Large intestine (tissue), 12 donors: ENCODE measurements at places on chromosomes 12 and 14. TPM values are rescaled to one million over a fixed set of nuclear protein-coding genes. Genes with fewer than 3 reads are reported as not detected.

NDUFA12 gene
- 106 TPM for polyA plus RNA-seq

NYNRIN gene
- polyA plus RNA-seq: 54.4 TPM

SPTSSA gene
- 27.2 TPM for polyA plus RNA-seq

ATL1 gene
- polyA plus RNA-seq: 13.2 TPM

KERA gene
- polyA plus RNA-seq: 0.22 TPM

- no peak for DNase-seq
These were observed 5.0 kb downstream of the KRT76 start for GRCh38 chr12:52772188-52772587.

DNA sequence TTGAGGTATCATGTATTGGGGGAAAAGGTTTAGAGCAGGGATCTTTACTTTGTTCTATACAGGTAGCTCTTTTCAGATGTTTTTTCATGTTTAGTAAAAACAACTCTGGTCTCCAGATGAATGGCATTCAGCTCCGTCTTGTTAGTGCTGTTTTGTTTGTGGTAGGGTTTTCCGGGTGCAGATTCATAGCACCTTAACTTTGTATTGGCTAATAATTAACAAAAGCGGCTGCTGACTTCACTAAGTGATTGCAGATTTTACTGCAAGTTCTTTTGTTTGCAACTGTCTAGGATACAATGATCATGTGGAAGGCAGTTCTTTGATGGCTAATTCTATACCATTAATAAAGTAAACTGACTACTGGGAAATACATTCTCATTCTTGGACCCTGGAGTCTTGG is 32.2 kb upstream of the BHLHE41 start:
- DNase-seq: peak; percentile 60

GRCh38 chr14:99356031-99356608 is 84.1 kb upstream of the BCL11B start:
- DNase-seq: no peak

DNA sequence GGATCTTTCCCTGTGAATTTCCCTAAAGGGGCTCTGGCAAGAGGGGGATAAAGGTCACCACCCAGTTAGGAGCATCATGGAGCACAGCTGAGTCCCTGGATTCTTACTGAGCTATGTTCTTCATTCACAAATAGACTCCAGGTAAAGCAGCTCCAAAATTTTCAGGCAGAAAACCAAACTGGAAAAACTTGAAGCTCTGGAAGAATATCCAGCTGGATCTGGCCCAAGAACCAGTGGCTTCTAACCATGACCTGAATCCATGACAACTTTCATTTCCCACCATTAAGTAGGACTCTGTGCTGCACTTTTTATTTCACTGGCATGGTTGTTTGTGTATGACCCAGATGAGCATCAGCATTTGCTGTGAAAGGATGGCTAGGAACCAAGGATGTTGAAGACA is 180.4 kb upstream of the FKBP4 start:
- DNase-seq: no peak

DNA sequence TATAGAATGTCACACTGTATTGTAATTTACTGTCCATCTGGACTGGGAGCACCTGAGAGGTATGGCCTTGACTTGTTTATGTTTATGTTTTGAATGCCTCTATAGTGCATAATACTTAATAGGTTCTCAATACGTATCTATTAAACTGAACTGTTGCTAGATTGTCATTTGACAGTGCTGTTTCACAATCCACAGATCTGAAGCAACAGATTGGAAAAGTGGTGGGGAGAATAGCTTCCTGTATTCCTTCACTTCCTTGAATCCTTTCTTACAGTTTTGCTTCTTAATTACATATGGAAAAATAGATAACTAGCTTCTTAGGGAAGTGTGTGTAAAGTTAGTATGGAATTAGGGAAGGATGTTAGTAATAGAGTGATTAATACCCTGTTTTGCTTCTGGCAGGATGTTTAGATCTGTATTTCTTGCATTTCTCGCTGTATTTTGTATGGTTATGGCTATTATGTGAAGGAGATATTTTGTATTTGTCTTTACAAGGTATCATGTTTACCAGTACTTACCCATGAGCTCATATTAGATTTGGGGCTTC is 4.5 kb downstream of the CNOT2 start:
- no peak for DNase-seq

DNA sequence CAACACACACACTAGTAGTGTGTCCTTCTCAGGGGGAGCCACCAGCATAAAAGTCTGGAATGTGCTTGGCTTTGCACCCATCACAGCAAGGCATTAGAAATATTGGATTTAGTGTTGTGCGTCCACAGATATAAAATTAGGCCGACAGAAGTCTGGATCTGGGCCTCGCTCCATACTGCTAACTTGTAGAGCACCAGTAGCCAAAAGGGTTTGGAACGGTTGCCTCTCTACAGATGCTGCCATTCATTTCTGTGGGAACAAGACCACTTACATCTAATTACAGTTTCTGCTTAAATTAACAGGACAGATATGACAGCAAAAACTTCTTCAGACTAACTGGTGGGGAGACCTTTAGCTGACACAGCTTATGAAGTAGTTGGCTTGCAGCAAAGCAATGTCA is 94.2 kb downstream of the EXOC5 start:
- no peak for DNase-seq

DNA sequence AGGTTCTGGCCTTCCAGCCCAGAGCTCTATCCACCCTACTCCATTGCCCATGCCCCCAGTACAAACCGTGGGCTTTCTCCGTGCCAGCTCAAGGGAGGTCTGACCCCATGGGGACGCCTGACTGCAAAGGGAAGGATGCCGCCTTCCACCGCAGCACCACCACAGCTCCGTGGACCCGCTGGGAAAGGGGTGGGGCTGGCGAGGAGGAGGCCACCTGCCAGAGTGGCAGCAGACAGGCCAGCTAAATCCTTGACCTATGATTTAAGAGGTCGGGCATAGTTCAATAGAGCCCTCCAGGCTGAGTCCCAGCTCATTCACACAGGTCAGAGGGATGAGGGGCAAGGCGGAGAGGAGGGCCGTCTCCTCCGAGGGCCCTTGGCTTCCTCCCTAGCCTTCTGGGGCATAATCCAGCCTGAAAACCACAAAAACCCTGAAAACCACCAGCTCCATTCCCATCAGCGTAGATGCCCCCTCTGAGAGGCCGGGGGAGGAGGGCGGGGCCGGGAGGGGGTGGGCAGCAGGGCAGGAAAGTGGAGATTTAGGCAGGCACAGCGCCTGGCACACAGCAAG is 14.9 kb upstream of the FIGNL2 start:
- no peak for DNase-seq
